Heart right ventricle (tissue), 16 donors: ENCODE measurements at places on chromosomes 16 and 17. TPM values are rescaled to one million over a fixed set of nuclear protein-coding genes. Genes with fewer than 3 reads are reported as not detected.

Gene PRMT7
- 18.1 TPM for polyA plus RNA-seq

Gene LPO
- not detected for polyA plus RNA-seq

Gene RAB40B
- 8.0 TPM for polyA plus RNA-seq

Gene HBA2
- polyA plus RNA-seq, result 84.6 TPM

Gene DUSP3
- 119 TPM for polyA plus RNA-seq

DNA sequence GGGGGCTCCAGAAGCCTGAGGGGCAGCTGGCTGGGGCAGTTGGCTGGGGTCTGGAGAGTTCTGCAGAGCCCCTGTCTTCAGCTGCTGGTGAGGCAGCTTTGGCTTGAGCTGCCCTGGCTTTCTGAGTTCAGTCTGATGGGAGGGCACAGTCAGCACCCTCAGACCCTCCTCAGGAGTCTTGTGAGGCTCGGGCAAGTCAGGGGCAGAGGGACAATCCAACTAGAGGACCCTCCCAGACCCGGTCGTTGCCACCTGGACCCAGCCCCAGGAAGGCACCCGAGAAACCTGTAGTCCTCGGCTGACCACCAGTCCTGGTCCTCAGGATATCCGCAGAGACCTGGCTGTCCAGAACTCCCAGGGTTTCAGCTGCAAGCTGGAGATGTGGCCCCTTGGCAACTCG lies 1.9 kb downstream of the CARD14 start:
- H3K4me3 ChIP-seq, result no peak overlapping the region
- no peaks in the 10 kb centered on the region for H3K36me3 ChIP-seq
- H3K27me3 ChIP-seq, result no peaks in the 10 kb centered on the region
- DNase-seq, result no peak

- H3K36me3 ChIP-seq, result peaks cover 18% of the 10 kb centered on the region
- no peaks in the 10 kb centered on the region for H3K27me3 ChIP-seq
- H3K4me3 ChIP-seq, result peak within 1 kb of the TSS; percentile 64
- peak; percentile 90 for DNase-seq
- H3K4me1 ChIP-seq, result peaks cover 49% of the 10 kb centered on the region
Observed at GRCh38 chr17:74212913-74213791, at the start of gene TTYH2. Gene TTYH2 (plus strand): TSS chr17:74213571. CDS start chr17:74213588, 17 bp downstream.

DNA sequence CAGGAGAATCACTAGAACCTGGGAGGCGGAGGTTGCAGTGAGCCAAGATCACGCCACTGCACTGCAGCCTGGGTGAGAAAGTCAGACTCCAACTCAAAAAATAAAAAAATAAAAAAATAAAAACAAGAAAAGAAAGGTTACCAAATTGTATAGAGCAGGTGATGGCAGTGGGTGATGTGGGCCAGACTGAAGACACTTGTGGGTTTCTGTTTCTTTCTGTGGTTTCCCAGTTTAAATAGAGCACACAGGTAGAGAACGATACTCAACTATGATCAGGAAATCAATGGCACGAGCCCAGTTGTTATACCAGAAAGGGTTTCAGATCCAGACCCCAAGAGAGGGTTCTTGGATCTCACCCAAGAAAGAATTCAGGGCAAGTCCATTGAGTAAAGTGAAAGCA lies 32.6 kb downstream of the NUBP1 start:
- no peak overlapping the region for H3K4me3 ChIP-seq
- H3K36me3 ChIP-seq, result no peaks in the 10 kb centered on the region
- H3K27me3 ChIP-seq, result no peaks in the 10 kb centered on the region
- no peaks in the 10 kb centered on the region for H3K4me1 ChIP-seq
- no peak overlapping the region for H3K27ac ChIP-seq

GRCh38 chr17:28958820-28959455 lies 7.6 kb upstream of the PHF12 start:
- no peak overlapping the region for H3K27ac ChIP-seq
- H3K36me3 ChIP-seq, result no peaks in the 10 kb centered on the region
- no peak overlapping the region for H3K4me3 ChIP-seq
- no peak for DNase-seq
- no peaks in the 10 kb centered on the region for H3K4me1 ChIP-seq
- peaks cover 6% of the 10 kb centered on the region for H3K27me3 ChIP-seq

DNA sequence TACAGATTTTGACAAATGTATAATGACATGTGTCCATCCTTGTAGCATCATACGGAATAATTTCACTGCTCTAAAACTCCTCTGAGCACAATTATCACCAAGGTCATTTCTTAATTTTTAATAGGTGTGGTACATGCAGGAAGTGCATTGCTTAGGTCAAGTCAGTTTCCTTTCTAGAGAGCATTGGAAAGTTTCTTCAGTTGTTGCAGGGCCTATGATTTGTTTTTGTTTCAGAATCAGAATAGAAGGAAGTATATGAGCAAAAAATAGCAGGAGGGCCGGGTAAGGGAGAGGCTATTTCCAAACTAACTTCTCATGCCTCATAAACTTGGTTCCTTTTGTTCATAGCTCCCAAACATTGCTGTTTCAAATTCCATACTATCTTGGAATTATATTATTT lies 24.0 kb upstream of the SLFN5 start:
- DNase-seq, result no peak
- H3K27ac ChIP-seq, result peak overlapping the region; percentile 56
- H3K4me3 ChIP-seq, result no peak overlapping the region
- H3K36me3 ChIP-seq, result no peaks in the 10 kb centered on the region

- no peak overlapping the region for H3K4me3 ChIP-seq
- DNase-seq, result no peak
- H3K4me1 ChIP-seq, result peaks cover 85% of the 10 kb centered on the region
- H3K36me3 ChIP-seq, result no peaks in the 10 kb centered on the region
- H3K27ac ChIP-seq, result no peak overlapping the region
Observed at GRCh38 chr16:3804426-3805016, 76.0 kb downstream of the CREBBP start.

GRCh38 chr16:2428784-2429033 lies 538 bp upstream of the CCNF start:
- DNase-seq, result no peak
- H3K4me3 ChIP-seq, result peak overlapping the region; percentile 70
- H3K27ac ChIP-seq, result peak overlapping the region; percentile 17
- H3K27me3 ChIP-seq, result no peaks in the 10 kb centered on the region
- peaks cover 19% of the 10 kb centered on the region for H3K4me1 ChIP-seq
- H3K36me3 ChIP-seq, result no peaks in the 10 kb centered on the region

DNA sequence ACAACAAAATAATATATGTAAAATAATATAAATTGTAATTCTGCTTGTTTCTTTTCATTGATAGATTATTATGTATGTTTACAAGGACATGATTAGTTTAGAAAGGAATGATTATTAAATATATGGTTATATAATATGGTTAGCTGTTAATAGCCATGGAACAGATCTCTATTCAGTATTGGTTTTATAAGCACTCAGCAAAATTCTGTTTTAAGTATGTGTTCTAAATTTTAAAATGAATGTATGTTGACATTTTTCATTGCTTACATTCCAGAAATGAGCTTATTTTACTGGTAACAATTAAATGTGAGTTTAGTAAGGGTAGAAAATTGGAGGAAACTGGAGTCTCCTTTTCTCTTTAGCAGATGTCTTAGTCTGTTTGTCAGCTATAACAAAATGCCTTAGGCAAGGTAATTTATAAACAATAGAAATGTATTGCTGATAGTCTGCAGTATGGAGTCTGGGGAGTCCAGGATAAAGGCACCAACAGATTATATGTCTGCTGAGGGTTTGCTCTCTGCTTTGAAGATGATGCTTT lies 45.4 kb downstream of the NFAT5 start:
- no peak overlapping the region for H3K27ac ChIP-seq
- DNase-seq, result no peak
- H3K4me1 ChIP-seq, result peaks cover 45% of the 10 kb centered on the region
- no peaks in the 10 kb centered on the region for H3K27me3 ChIP-seq
- peaks cover 10% of the 10 kb centered on the region for H3K36me3 ChIP-seq

GRCh38 chr16:65861131-65861731 lies 505.3 kb upstream of the CDH5 start:
- H3K27me3 ChIP-seq, result no peaks in the 10 kb centered on the region
- H3K36me3 ChIP-seq, result no peaks in the 10 kb centered on the region
- H3K27ac ChIP-seq, result no peak overlapping the region
- H3K4me1 ChIP-seq, result no peaks in the 10 kb centered on the region
- no peak overlapping the region for H3K4me3 ChIP-seq

- no peak for DNase-seq
- no peak overlapping the region for H3K27ac ChIP-seq
- no peaks in the 10 kb centered on the region for H3K36me3 ChIP-seq
- H3K4me3 ChIP-seq, result no peak overlapping the region
- no peaks in the 10 kb centered on the region for H3K4me1 ChIP-seq
Observed at GRCh38 chr17:75605790-75606189, 18.2 kb downstream of the MYO15B start.

GRCh38 chr17:65733314-65733713 lies 171.9 kb upstream of the AXIN2 start:
- H3K4me1 ChIP-seq, result no peaks in the 10 kb centered on the region
- DNase-seq, result no peak
- no peak overlapping the region for H3K27ac ChIP-seq
- H3K27me3 ChIP-seq, result no peaks in the 10 kb centered on the region
- H3K4me3 ChIP-seq, result no peak overlapping the region

DNA sequence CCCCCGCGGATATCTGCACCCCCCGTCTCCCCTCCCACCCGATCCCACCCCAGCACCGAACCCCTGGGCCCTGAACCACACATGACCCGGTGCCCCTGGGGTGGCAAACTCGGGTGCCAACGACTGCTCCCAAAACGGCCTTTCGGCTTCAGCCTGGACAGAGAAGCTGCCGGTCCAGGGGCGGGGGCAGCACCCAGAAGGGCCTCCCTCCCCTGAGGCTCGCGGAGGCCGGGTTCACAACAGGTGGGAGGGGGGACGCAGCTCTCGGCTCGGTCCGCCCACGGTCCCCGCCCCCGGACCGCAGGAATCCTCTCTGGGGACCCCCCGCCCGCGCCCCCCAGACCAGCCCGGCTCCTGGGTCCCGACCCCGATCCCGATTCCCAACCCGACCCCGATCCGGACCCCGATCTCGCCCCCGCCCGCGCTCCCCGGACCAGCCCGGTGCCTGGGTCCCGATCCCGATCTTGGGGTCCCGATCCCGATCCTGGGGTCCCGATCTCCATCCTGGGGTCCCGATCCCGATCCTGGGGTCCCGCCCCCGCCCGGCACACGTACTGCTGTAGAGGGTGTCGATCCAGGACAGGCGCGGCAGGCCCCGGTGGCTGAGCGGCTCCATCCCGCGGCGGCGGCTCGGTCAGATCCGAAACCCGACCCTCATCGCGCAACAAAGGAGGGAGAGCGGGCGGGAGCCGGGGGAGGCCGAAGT lies 516 bp downstream of the ABR start:
- no peaks in the 10 kb centered on the region for H3K27me3 ChIP-seq
- DNase-seq, result no peak
- H3K4me1 ChIP-seq, result peaks cover 23% of the 10 kb centered on the region
- peak overlapping the region; percentile 74 for H3K4me3 ChIP-seq

DNA sequence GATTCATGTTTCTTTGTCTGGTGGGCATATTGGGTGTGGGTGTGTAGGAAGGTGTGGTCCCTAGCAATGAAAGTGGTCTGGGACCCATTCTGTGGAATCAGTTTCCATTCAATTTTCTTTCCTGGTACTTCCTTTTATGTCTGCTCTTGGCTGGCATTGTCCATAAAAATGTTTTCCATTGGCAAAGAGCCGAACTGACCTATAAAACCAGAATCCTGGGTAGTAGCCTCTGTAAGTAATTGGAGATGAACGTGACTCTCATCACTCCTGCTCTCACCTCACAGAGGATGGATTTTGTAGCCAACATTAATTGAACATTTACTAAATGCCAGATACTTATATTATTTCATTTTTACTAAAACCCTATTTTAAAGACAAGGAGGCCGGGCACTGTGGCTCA lies 66.5 kb upstream of the IRX3 start:
- H3K27ac ChIP-seq, result no peak overlapping the region
- DNase-seq, result no peak
- H3K36me3 ChIP-seq, result no peaks in the 10 kb centered on the region
- H3K4me3 ChIP-seq, result no peak overlapping the region
- no peaks in the 10 kb centered on the region for H3K27me3 ChIP-seq

DNA sequence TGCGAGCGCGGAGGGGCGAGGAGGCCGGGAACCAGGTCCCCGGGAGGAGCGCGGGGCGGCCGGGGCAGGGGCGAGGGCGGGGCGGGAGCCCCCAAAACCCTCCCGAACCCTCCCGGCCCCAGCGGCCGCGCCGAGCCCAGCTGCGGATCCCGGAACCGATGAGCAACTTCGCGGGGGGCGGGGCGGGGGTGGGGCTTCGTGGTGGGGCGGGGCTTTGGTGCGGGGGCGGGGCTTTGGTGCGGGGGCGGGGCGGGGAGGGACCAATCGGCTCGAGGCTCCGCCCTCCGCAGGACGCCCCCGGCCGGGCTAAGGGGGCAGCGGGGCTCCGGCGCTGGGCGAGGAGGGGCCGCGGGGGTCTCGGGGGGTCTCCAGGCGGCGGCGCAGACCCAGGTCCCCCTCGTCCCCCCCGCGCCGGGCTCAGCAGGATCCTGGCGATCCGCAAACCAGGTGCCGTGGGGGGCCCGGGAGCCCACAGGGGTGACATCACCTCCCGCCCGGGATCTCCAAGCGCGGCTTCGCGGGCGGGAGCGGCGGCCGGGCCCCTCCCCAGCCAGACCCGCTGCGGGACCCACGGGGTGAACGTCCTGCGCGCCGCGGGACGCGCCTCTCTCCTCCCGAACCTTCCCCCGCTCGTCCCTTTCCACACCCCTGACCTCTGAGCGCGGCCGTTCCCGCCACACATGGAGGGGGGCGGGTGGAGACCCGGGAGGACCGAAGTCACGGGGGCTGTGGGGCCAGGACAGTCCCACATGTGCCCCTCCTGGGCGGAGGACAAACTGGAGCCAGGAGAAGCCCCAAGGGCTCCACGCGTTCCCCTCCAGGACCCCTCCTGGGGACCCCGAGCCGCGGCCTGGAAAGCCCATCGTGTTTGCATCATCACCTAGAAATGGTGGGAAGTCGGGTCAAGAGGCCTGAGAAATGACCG lies at the start of gene ABR:
TSS of gene ABR (minus strand) at position 164 of the 925 bp plus-strand sequence. CDS start 254 bp downstream, outside the sequence.
- peak; percentile 47 for DNase-seq
- peak within 1 kb of the TSS; percentile 78 for H3K27ac ChIP-seq
- H3K4me3 ChIP-seq, result peak within 1 kb of the TSS; percentile 61
- H3K27me3 ChIP-seq, result no peaks in the 10 kb centered on the region
- peaks cover 3% of the 10 kb centered on the region for H3K36me3 ChIP-seq

DNA sequence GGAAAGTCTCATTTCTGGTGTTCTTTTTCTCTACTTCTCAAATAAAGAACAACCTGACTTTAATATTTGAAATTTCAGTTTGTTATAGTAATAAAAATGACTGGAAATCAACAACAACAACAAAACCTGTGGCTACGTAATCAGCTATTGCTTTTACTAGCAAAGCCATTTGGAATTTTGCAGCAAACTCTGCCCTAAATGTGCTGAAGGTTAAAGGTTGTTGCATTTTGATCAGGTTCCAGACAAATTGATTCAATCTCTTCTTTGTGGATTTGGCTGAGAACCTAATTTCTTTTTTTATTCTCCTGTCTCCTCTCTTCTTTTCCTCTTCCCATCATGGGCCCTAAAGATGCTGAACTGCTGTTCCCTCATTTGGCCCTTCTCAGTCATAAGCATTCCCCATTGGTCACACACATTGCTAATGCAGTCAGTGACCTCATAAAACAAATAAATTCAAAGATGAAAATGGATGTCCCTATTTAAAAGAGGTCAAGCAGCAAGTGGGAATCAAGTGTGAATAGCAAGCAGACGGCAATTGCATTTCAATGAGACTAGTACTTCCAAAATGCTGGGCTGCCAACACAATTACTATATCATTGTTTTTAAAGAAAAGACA lies 795.1 kb upstream of the CDH8 start:
- no peak overlapping the region for H3K4me3 ChIP-seq
- no peak overlapping the region for H3K27ac ChIP-seq
- H3K4me1 ChIP-seq, result no peaks in the 10 kb centered on the region
- no peaks in the 10 kb centered on the region for H3K27me3 ChIP-seq
